ENCODE measurements at places on chromosomes 11 and 22.
A peak's percentile ranks its signal among the peaks of the same experiment; 100 is the strongest.

DNA sequence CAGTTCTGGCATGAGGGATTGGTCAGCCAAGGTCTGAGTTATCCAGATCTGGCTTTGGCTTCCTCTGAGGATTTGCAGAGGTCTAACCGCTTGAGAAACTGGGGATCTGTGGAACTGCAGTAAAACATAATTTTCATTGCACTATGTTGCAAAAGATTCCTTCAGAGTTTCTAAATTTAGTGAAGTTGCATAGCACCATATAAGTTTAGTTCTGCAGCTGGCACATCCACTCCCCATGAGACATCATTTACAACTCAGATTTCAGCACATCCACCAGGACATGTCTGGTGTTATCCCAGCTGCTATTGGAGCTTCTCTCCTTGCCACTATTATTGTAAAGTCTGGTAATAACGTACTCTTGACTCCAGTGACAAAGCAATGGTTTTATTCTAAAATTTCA, 181.5 kb downstream of the CWF19L2 start:
- DNase-seq = no peak

DNA sequence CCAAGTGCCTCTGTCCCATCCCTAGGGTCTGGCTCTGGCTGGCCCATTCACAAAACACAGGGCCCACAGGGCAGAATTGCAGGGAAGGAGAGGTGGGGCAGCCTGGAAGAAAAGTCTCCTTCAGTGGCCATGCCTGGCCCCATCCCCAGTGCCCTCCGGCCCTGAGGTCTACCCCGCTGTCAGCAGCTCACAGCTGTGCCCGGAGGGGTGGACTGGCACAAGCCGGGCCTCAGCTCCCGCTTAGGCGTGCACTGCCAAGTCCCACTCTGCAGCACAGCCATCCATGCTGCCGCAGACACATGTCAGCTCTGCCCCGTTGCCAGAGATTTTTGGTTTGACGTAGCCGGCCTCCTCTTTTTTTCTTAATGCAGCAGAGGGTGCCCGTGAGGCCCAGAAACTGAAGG, 3.9 kb upstream of the SCN2B start:
- DNase-seq = no peak

- DNase-seq = no peak
These were observed 39.9 kb downstream of the PTPRJ start for GRCh38 chr11:48020092-48020755.

DNA sequence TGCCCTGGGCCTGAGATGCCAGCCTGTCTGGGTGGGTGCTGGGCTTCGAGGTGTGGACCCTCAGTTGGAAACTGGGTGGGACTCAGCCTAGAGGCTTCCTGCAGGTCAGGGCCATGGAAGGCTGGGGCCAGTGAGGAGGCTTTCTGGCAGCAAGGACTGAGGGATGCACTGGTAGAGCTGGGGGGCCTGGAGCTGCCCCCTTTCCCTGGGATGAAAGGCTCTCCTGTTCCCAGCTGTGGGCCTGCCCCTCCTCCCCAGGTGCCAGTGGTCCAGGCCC, 2.5 kb downstream of the SEPTIN5 start:
- no peak for DNase-seq

- no peak for DNase-seq
These were observed 35.2 kb downstream of the SGSM1 start for GRCh38 chr22:24841261-24841660.

DNA sequence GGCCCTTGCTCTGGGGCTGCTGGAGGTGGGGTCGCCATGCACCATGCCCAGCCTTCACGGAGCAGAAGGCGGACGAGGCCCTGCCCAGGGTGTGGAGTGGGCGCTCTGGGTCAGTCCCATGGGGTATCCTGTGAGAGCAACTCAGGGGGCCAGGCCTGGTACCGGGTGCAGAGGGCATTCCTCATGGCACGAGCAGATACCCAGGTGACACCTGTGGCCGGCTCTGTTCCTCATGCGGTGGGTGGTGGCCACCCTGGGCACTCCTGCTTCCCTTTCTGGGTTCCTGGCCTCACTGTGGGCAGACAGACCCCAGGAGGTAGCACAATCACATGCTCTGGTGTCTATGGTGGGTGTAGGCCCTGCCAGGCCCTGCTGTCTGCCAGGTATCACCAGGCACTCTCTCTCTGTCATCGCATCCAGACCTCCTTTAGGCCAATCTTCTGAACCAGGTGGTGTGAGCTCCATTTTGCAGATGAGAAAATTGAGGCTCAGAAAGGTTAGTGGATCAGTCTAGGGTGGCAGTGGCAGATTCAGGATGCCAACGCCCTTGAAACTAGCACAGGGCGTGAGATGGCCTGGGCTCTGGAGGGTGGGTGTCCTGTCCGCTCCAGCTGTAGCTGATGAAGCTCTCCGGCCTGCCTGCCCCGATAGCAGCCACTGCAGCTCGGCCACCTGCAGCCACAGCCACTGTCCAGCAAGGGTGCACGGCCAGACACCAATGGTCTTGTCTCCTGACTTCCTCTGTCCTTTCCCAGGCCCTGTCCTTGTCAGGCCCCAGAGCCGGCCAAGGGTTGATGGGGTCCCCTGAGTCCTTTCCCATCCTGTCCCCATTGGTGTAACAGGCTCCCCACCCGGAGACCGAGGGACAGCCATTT, 15.1 kb downstream of the DGKZ start:
- DNase-seq = no peak

DNA sequence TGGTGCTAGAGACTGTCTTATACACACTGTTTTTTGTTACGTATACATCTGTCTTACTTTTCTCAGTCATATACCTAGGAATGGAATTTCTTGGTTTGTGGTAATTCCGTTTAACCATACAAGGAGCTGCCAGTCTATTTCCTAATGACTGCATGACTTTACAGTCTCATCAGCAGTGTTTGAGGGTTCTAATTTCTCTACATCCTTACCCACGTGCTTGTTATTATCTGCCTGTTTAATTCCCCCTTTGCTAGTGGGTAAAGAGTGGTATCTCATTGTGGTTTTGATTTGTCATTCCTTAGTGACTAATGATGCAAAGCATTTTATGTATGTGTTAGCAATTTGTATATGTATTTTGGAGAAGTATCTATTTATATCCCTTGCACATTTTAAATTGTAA, 1008.0 kb downstream of the FAM181B start:
- no peak for DNase-seq

GRCh38 chr11:109747839-109748238, 325.8 kb downstream of the C11orf87 start:
- no peak for DNase-seq

DNA sequence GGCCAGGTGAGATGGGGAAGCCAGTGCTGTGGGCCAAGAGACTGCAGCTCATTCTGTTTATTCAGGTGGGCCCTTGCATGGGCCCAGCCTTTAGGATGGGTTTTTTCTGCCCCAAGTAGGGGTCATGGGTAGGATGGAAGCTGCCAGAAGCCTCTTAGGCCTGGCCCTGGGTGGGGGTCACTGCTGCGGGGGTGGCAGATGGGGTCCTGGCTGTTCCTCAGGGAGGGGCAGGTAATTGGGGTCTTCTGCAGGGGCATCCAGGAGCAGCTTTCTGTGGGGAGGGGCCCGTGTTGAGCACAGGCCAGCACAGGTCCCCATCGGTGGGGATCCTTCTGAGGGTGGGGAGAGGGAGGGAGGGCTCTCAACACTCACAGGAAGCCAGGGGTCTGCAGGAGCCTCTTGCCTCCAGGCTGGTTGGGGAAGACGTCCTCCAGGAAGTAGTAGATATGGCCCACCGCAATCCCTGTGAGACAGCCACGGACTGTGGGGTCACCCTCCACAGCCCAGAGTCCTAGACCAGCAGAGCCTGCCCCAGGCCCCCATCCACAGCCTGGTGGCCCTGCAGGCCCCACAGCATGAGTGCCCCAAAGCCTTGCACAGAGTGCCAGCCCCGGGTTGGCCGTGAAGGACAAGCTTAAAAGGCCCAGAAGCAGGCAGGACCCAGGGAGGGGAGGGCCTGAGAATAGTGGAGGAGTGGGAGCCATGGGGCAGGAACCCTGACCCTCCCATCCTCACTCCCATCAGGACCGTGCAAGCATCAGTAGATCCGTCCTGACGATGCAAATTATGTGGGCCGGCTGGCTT, 1.9 kb downstream of the DERL3 start:
- DNase-seq = no peak

DNA sequence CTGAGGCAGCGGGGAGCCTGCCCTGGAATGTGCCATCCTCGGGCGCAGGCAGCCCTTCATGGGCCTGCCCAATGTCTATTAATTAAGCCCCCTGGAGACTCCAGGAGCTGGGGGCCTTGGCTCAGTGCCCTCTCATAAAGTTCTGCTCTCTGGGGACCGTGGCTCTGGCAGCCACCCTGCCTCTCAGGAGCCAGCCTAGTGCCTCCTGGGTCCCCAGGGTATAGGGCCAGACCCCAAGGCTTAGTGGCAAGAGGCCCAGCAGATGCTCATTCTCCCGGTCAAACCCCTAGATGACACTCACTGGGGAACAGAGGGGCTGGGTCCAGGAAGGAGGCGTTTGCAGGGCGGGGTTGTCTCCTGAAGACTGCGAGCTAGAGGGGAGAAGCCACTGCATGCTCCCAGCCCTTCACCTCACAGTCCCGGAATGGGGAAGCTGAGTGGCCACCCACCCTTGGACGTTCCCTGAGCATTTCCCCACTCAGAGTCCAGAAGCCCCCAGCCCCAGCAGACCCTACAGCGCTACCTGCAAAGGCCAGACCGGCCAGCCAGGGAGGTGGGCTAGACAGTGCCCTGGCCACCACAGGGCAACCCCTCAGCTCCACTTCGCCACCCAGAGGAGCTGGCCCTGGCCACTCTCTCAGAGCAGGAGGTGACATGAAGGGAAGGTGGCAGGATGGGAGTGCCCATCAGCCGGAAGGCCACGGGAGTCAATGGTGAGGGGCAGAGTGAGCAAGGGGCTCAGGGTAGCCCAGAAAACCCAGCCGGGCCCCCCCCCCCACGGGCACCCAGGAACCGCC, 83.0 kb downstream of the CDKN1C start:
- DNase-seq = no peak

DNA sequence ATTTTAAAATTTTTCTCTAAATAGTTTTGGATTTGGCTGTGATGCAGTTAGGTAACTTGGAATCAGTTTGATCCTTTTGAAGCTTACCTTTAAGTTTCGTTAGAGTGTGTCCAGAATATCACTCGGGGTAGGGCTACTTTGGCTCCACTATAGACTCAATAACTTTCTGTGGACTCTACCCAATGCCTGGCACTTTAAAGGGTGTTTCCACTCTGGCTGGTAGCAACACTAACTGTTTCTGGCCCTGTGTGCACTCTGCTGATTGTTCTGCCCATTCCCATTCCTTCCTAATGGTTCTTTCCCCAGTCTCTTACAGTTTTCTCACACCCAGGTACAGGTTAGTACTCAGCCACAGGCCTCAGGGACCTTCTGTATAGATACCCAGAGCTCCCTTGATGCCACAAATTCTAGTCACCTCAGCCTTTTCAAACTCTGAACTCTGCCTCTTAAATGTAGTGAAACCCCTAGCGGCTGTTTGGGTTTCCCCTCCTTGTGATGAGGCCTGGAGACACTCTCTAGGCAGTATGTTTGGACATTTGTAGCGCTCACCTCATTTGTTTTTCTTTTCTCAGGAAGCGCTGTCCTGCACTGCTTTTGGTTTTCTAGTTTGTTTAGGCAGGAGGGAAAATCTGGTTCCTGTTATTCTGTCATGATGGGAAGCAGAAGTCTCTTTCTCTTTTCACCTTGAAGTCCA, 16.8 kb downstream of the CUL5 start:
- no peak for DNase-seq

- no peak for DNase-seq
These were observed 29.9 kb upstream of the OR10G7 start for GRCh38 chr11:124070915-124071622.

DNA sequence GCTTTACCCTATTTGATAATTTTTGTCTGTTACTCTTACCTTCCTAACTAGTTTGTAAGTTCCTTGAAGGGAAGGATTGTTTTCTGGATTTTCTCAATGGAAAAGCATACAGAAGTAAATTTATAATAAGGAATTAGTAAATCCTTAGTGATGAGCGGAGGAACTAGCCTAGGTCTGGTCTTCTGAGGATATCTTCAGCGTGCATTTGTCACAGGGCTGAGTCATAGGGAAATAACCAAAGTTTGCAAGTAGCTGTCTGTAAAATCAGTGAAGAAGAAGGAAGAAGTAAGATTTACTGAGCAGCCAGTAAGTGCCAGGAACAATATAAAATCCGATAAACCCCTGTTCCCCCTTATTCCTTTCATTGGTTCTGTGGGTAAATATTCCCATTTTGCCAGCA, 162.7 kb upstream of the SORL1-AS1 start:
- DNase-seq = no peak

DNA sequence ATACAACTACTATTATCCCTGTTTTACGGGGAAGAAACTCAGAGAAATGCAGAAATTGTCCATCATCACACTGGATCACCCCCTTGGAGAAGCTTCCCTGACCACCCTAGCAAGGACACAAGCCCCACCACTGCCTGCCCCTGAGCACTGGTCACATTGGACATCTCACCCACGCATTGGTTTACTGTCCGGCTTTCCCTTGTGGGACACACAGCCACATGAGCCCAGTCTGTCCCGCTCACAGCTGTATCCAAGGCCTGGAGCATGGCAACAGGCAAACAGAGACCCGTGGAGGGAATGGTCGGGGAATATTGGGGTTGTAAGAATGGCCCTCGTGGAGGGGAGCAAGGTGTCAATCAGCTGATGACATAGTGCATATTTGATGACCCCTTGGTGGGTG, 42.7 kb upstream of the FGF3 start:
- no peak for DNase-seq

DNA sequence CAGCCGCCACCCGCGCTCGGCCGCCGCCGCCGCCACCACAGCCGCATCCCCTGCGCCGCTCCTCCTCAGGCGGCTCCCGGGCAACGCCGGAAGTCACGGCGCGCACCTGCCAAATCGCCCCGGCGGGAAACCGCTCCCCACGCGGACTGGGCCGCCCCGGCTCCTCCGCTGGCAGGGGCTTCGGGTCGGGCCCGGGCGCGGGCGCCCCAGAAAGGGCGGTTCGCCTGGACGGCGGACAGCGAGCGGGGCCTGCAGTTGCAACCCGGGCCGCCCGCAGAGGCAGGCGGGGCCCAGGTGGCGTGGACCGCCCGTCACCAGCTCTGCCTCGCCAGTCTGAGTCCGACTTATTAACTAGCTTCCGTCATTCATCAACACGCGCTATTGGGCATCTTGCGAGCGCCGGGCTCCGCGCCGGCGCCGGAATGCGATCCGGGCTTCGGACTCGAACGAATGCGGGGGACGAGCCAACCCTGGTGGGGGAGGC, at the start of gene HIRA:
Gene HIRA (minus strand): TSS at position 85 of the 484 bp plus-strand sequence. CDS start 257 bp downstream, outside the sequence.
- peak; percentile 29 for DNase-seq

GRCh38 chr11:34490304-34490703, 23.3 kb downstream of the ELF5 start:
- DNase-seq = no peak

GRCh38 chr11:3879967-3880542, 24.6 kb downstream of the STIM1 start:
- DNase-seq = no peak

DNA sequence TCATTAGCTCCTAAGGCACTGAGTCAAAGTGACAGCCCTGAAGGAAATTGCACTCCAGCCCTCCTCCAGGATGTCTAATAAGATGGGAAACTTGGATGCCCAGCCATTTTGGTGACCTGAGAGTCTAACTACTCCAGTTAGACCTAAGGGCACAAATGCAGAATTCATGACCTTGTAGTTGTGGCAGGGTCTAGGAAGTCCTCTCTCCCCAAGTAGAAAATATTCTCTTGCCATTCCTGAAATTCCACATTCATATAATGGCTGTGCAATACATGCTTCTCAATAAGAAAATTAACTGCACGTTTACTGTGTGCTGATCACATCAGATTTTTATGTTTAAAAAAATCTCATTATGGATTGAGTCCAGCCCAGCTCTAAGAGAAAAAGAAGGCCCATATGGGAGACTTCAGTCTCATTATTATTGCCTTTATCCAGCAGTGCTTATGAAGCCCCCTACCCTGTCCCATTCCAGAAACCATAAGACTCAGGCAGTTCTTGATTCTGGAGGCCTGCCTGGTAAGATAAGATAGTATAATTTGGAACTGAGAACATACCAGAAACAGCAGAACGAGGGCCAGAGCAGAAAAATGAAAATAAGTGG, 133.7 kb upstream of the LDLRAD3 start:
- DNase-seq = no peak

Measured in NCI-H2107 (cell line).